Sciatic nerve (tissue), 2 donors: ENCODE measurements at places on chromosomes 3 and 15. TPM values are rescaled to one million over a fixed set of nuclear protein-coding genes. Genes with fewer than 3 reads are reported as not detected.

TMEM115 gene
- 29.6 TPM for total RNA-seq

SAMMSON gene
- 3.4 TPM for total RNA-seq

GOLGA8R gene
- 15.6 TPM for total RNA-seq

LTF gene
- 11.3 TPM for total RNA-seq

CLDN16 gene
- total RNA-seq: 0.53 TPM

SLC12A8 gene
- total RNA-seq: 2.5 TPM

AEN gene
- total RNA-seq: 10.7 TPM

KNG1 gene
- total RNA-seq: not detected

MRPS11 gene
- total RNA-seq: 23.1 TPM

EPB42 gene
- 4.5 TPM for total RNA-seq

PLA1A gene
- total RNA-seq: 0.76 TPM

ISLR2 gene
- 1.5 TPM for total RNA-seq

IQCF5 gene
- not detected for total RNA-seq

GHSR gene
- total RNA-seq: not detected

GP5 gene
- 0.09 TPM for total RNA-seq

NTRK3 gene
- 28.4 TPM for total RNA-seq

SOX2 gene
- 12.4 TPM for total RNA-seq

CCNB2 gene
- total RNA-seq: 0.80 TPM

SATB1 gene
- 52.2 TPM for total RNA-seq

CCDC54 gene
- total RNA-seq: not detected

TRH gene
- total RNA-seq: not detected

IQSEC1 gene
- 77.5 TPM for total RNA-seq

TMIE gene
- 0.76 TPM for total RNA-seq

FNDC3B gene
- 171 TPM for total RNA-seq

PLSCR5 gene
- total RNA-seq: not detected

PLCL2 gene
- 33.5 TPM for total RNA-seq

SI gene
- not detected for total RNA-seq

VPS18 gene
- 17.3 TPM for total RNA-seq

ANKRD63 gene
- total RNA-seq: not detected

LOXL1 gene
- 16.6 TPM for total RNA-seq

XIRP1 gene
- total RNA-seq: 0.04 TPM

CHRM5 gene
- 0.18 TPM for total RNA-seq

ZNF660 gene
- total RNA-seq: 8.9 TPM

CYP11A1 gene
- total RNA-seq: 4.3 TPM

KLF15 gene
- total RNA-seq: 22.7 TPM

OSTN gene
- 1.1 TPM for total RNA-seq

AADACL2 gene
- not detected for total RNA-seq

WNT5A gene
- 4.7 TPM for total RNA-seq

MLF1 gene
- 21.1 TPM for total RNA-seq

ZNF619 gene
- total RNA-seq: 7.3 TPM

CAPN3 gene
- 21.9 TPM for total RNA-seq

GRIP2 gene
- total RNA-seq: 2.3 TPM

IL17RB gene
- 5.1 TPM for total RNA-seq

SPTBN5 gene
- 35.0 TPM for total RNA-seq

SNTN gene
- total RNA-seq: not detected

B3GNT5 gene
- total RNA-seq: 30.3 TPM

SPINT1 gene
- 4.0 TPM for total RNA-seq

HIGD2B gene
- not detected for total RNA-seq

RPLP1 gene
- 1,014 TPM for total RNA-seq

TYRO3 gene
- total RNA-seq: 36.9 TPM

CFAP92 gene
- 1.2 TPM for total RNA-seq

PLA2G4E gene
- not detected for total RNA-seq

ZCWPW2 gene
- total RNA-seq: 3.3 TPM

MYRIP gene
- 8.4 TPM for total RNA-seq

HTR3E gene
- total RNA-seq: not detected

DNAH12 gene
- total RNA-seq: 0.80 TPM

BAHD1 gene
- total RNA-seq: 17.2 TPM
